H9 (cell line): ENCODE measurements at places on chromosomes 5 and 9. TPM values are rescaled to one million over a fixed set of nuclear protein-coding genes. Genes with fewer than 3 reads are reported as not detected.
A peak's percentile ranks its signal among the peaks of the same experiment; 100 is the strongest.

DNA sequence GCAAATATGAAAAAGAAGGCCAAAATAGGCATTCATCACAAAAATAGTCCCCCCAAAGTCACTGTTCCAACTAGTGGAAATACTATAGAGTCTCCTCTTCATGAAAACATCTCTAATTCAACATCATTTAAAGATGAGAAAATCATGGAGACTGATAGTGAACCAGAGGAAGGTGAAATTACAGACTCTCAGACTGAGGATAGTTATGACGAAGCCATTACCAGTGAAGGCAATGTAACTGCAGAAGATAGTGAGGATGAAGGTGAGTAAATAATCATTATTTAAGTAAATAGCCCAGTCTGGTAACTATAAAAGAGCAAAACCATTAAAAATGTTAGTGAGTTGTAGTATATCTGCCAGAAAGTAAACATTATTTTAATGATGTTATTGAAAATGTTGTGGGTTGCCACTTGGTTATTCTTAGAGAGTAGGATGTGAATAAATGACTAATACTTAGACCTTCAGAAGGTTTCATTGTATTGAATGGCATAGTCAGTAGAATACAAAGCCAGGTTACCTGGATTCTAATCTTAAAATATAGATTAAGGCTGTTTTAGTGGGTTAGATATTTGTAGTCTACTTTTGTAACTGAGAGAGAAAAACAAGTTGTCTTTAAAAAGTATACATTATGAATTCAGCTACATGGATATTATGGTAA is 16.3 kb downstream of the AGGF1 start:
- H3K36me3 ChIP-seq = peaks cover 46% of the 10 kb centered on the region
- no peaks in the 10 kb centered on the region for H3K4me1 ChIP-seq
- no peak overlapping the region for H3K4me3 ChIP-seq

The RGS3 gene
- total RNA-seq = 12.1 and 13.9 TPM in 2 replicates

- DNase-seq = no peak
- no peaks in the 10 kb centered on the region for H3K36me3 ChIP-seq
- no peaks in the 10 kb centered on the region for H3K4me1 ChIP-seq
- H3K27me3 ChIP-seq = peaks cover 6% of the 10 kb centered on the region; the same call in 1 of the 2 replicates
- no peak overlapping the region for H3K4me3 ChIP-seq
Observed at GRCh38 chr5:136022965-136023364, 5.8 kb upstream of the TGFBI start.

DNA sequence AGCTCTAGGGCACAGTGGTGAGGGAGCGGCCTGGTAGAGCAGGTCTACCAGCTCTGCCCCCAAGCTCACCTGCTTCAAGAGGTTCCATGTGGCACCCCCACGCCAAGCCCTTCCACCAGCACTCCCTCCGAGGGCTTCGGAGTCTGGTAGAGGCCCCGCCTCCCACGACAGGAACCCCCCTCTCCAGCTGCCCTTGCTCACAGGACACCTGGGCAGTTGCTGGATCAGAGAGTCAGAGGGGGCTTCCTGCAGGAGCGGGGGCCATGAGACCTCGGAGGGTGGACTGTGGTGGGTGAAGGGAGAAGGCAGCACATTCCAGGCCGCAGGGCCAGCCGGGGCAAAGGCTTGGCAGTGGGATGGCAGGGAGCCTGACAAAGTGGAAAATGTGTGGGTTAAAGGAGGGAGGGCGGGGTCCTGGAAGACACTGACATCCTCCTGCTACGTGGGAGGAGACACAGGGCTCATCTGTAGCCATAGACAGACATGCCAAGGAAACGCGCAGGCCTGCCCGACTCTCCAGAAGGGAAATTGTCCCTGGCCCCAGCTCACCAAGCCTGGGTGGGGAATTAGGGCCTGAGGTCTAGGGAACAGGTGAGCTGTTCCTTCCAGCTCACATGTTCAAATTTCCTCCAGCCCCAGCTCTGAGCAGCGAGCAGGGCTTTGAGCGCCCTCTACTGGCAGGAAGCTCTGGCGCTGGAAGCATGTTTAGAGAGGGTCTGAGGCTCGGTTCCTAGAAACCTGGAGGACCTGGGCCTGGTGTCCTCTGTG is 74.2 kb downstream of the NTNG2 start:
- no peaks in the 10 kb centered on the region for H3K4me1 ChIP-seq
- H3K27ac ChIP-seq = no peak overlapping the region
- no peaks in the 10 kb centered on the region for H3K36me3 ChIP-seq

GRCh38 chr5:68021227-68021626 is 194.3 kb upstream of the PIK3R1 start:
- no peak for DNase-seq
- no peaks in the 10 kb centered on the region for H3K27me3 ChIP-seq
- H3K36me3 ChIP-seq = peaks cover 5% of the 10 kb centered on the region
- H3K4me3 ChIP-seq = no peak overlapping the region
- no peak overlapping the region for H3K27ac ChIP-seq

GRCh38 chr9:129838707-129839259 is 3.5 kb downstream of the USP20 start:
- H3K36me3 ChIP-seq = peaks cover 2% of the 10 kb centered on the region; the same call in 1 of the 2 replicates
- H3K27ac ChIP-seq = no peak overlapping the region
- no peak overlapping the region for H3K4me3 ChIP-seq

DNA sequence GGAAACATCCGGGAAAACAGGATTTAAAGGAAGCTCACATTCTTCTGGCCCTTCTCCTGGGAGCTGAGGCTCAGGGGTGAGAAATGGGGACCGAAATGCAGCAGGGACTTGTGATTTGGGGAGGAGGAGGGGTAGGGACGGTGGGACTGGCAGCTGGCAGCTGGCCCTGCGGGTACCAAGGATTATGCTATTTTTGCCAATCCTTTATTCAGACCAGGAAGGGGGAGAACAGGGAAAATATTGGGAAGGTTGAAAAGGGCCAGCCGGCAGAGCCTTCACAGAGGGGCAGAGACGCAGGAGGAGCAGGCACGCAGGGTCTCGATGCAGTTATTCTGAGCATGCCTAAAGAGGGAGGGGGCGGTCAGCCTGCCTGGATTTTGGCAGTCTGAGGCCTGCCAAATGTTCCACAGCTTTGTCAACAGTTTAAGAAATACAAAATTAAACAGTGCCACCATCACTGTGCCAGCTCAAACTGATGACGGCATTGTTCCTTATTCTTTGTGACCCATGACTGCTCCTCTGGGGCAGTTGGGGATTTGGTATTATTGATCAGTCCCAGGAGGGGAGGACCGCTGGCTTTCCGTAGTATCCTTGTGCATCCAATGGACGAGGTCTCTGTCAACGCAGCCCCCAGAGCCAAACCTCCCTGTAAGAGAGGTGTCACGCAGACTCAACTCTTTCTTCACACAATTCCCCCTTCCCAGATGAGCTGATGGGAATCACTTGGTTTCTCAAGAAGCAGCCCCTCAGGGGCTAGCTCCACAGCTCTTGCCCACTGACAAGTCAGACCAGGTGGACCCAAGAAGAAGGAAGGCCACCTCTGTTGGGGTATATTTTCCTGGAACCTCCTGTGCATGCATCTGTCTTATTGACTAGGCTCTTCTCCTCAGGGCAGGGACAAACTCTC is 553.3 kb downstream of the BNC2 start:
- DNase-seq = peak; percentile 12
- H3K36me3 ChIP-seq = no peaks in the 10 kb centered on the region
- no peaks in the 10 kb centered on the region for H3K4me1 ChIP-seq
- H3K27me3 ChIP-seq = no peaks in the 10 kb centered on the region
- no peak overlapping the region for H3K4me3 ChIP-seq

GRCh38 chr9:129394061-129394885 is 216.2 kb upstream of the IER5L start:
- H3K36me3 ChIP-seq = no peaks in the 10 kb centered on the region
- no peak overlapping the region for H3K4me3 ChIP-seq
- no peaks in the 10 kb centered on the region; the same call in 1 of the 2 replicates for H3K27me3 ChIP-seq

The AIF1L gene
- total RNA-seq = 122 and 126 TPM in 2 replicates

GRCh38 chr9:7210854-7211637 is 453.3 kb downstream of the KDM4C start:
- H3K4me3 ChIP-seq = no peak overlapping the region
- no peak overlapping the region for H3K27ac ChIP-seq
- no peaks in the 10 kb centered on the region for H3K36me3 ChIP-seq
- H3K27me3 ChIP-seq = peaks cover 10% of the 10 kb centered on the region; the same call in 1 of the 2 replicates

- DNase-seq = no peak
- no peak overlapping the region for H3K27ac ChIP-seq
- peaks cover 94% of the 10 kb centered on the region for H3K36me3 ChIP-seq
- H3K4me1 ChIP-seq = no peaks in the 10 kb centered on the region; the same call in 1 of the 2 replicates
Observed at GRCh38 chr9:21828853-21829410, 26.5 kb downstream of the MTAP start.

- H3K4me3 ChIP-seq = no peak overlapping the region
- no peaks in the 10 kb centered on the region for H3K27me3 ChIP-seq
- no peaks in the 10 kb centered on the region for H3K36me3 ChIP-seq
- DNase-seq = no peak
- no peak overlapping the region for H3K27ac ChIP-seq
- peaks cover 3% of the 10 kb centered on the region; the same call in 1 of the 2 replicates for H3K4me1 ChIP-seq
Observed at GRCh38 chr5:52705720-52706119, 82.0 kb upstream of the ITGA1 start.

The TMEM174 gene
- total RNA-seq = not detected in 2 replicates

The WWC1 gene
- 28.2 and 30.7 TPM in 2 replicates for total RNA-seq

- H3K4me1 ChIP-seq = peaks cover 12% of the 10 kb centered on the region; the same call in 1 of the 2 replicates
- no peak for DNase-seq
- H3K4me3 ChIP-seq = no peak overlapping the region
- no peak overlapping the region for H3K27ac ChIP-seq
Observed at GRCh38 chr5:126675338-126675737, 74.6 kb downstream of the PHAX start.

The MCC gene
- 7.6 and 7.9 TPM in 2 replicates for total RNA-seq

- no peak overlapping the region for H3K27ac ChIP-seq
- no peak overlapping the region for H3K4me3 ChIP-seq
- peaks cover 3% of the 10 kb centered on the region; the same call in 1 of the 2 replicates for H3K4me1 ChIP-seq
Observed at GRCh38 chr5:59487772-59488729, 405.5 kb downstream of the PDE4D start.

GRCh38 chr5:92402045-92402444 is 1018.9 kb upstream of the ARRDC3 start:
- H3K4me3 ChIP-seq = no peak overlapping the region
- H3K4me1 ChIP-seq = no peaks in the 10 kb centered on the region
- no peak overlapping the region for H3K27ac ChIP-seq
- DNase-seq = no peak
- no peaks in the 10 kb centered on the region for H3K36me3 ChIP-seq

The NLN gene
- total RNA-seq = 126 and 137 TPM in 2 replicates

The KLHL3 gene
- 11.8 and 12.8 TPM in 2 replicates for total RNA-seq

DNA sequence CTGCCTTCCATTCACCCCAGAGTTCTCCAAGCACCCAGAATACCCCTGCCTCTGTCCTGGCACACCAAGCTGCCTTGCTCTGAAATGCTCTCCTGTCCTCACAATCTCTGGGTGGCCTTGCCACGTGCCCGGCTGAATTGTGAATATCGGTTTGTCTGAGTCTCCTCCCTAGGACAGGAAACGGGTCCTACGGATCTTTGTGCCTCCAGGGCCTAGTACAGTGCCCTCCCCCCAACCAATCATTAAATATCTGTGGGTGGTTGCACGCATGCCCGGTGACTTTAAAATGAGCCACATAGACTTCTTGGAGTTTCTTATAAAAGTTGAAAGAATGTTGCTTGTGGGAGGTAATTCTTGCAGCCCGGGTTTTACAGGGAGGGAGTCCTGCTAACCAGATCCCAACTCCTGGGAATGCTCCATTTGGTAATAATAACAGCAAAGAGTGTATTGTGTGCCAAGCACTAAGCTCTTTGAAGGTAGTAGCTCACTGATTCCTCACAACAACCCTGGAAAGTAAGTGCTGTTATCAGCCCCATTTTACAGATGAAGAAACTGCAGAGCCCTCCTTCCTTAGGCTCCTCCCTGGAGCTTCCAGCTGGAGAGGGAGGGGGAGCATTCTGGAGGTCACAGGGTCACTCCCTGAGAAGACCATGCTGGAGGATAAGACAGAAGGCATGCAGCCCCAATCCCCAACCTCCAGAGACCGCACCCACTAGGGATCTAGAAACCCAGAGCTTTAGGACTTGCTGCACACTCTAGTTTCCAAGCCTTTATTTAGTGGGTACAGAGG is 23.4 kb downstream of the URM1 start:
- peaks cover 7% of the 10 kb centered on the region for H3K36me3 ChIP-seq
- peak overlapping the region; percentile 64 for H3K4me3 ChIP-seq
- H3K27ac ChIP-seq = no peak overlapping the region
- H3K27me3 ChIP-seq = peaks cover 84% of the 10 kb centered on the region
- H3K4me1 ChIP-seq = no peaks in the 10 kb centered on the region

GRCh38 chr9:21160178-21160577 is 6.3 kb downstream of the IFNA21 start:
- no peaks in the 10 kb centered on the region for H3K4me1 ChIP-seq
- H3K27me3 ChIP-seq = no peaks in the 10 kb centered on the region

The COL15A1 gene
- total RNA-seq = 0.15 TPM in 1 of 2 replicates, not detected in the other

GRCh38 chr9:99368341-99369326 is 146.6 kb downstream of the SEC61B start:
- peak overlapping the region; percentile 43; the same call in 2 of the 3 replicates for H3K4me3 ChIP-seq
- H3K36me3 ChIP-seq = no peaks in the 10 kb centered on the region
- no peaks in the 10 kb centered on the region for H3K4me1 ChIP-seq
- no peaks in the 10 kb centered on the region for H3K27me3 ChIP-seq

The CTSV gene
- total RNA-seq = 82.2 and 85.5 TPM in 2 replicates

The SVEP1 gene
- total RNA-seq = 0.17 and 0.24 TPM in 2 replicates

GRCh38 chr9:16433494-16433893 is 437.0 kb downstream of the BNC2 start:
- no peak for DNase-seq
- H3K36me3 ChIP-seq = peaks cover 17% of the 10 kb centered on the region
- no peaks in the 10 kb centered on the region for H3K27me3 ChIP-seq
- no peak overlapping the region for H3K27ac ChIP-seq

The FAM219A gene
- 16.7 and 17.5 TPM in 2 replicates for total RNA-seq

DNA sequence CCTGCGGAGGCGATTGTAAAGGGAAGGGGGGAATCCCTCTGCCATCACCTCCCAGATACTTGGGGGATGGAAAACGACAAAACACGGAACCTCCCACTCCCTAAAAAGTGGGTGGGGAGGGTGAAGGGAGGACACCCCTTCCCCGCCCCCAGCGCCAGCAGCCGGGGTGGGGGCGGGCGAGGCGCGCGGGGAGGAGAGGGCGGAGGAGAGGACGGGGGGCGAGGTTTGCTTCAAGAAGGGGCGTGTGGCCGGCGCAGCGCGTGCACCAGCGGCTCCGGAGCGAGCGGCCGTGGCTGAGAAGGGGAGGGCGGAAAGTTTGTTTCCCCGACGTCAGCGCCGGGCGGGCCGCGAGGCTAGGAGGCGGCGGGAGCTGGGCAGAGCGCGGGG is at the start of gene PRRX2:
PRRX2 (plus strand) TSS at position 259 of the 387 bp plus-strand sequence. CDS start 221 bp downstream, outside the sequence.
- no peaks in the 10 kb centered on the region for H3K36me3 ChIP-seq
- DNase-seq = no peak

GRCh38 chr5:73893813-73894212 is 267.8 kb downstream of the ARHGEF28 start:
- H3K27ac ChIP-seq = no peak overlapping the region
- H3K27me3 ChIP-seq = no peaks in the 10 kb centered on the region
- H3K4me3 ChIP-seq = no peak overlapping the region
- no peaks in the 10 kb centered on the region for H3K4me1 ChIP-seq

DNA sequence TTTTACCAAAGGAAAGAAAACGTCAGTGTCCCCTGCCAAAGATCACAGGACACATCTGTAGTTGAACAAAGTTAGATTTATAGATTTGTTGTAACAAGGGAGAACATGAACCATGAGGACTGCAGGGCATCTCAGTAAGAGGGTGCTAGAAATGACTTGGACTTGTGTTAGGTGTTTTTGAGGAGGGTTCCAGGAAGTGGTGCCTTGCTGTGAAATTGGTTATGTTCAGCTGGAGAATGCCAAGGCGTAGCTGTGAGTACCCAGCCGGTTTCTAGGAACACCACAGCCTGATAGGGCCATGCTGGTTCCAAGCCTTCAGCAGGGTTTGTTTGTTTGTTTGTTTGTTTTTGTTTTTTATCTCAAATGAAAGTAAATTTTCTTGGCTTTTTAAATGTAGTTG is 5.3 kb downstream of the SPEF2 start:
- no peak overlapping the region for H3K27ac ChIP-seq
- H3K4me3 ChIP-seq = no peak overlapping the region
- no peak for DNase-seq
- H3K27me3 ChIP-seq = peaks cover 5% of the 10 kb centered on the region; the same call in 1 of the 2 replicates
